Activated CD8-positive, alpha-beta T cell treated with anti-CD3 and anti-CD28 coated beads, Interleukin-2, amount 10 ng/mL, durations not matched to agents 7 days and 5 days (primary cell): ENCODE measurements at places on chromosomes 6 and 20. TPM values are rescaled to one million over a fixed set of nuclear protein-coding genes. Genes with fewer than 3 reads are reported as not detected.

SLC17A4 gene
- not detected for total RNA-seq

BMP2 gene
- not detected for total RNA-seq

DDX43 gene
- total RNA-seq: 1.2 TPM

OLIG3 gene
- total RNA-seq: 0.44 TPM

HMGCLL1 gene
- not detected for total RNA-seq

BMP7 gene
- total RNA-seq: not detected

BPHL gene
- total RNA-seq: 8.0 TPM

CDC40 gene
- 25.9 TPM for total RNA-seq

MDFI gene
- not detected for total RNA-seq

DDO gene
- total RNA-seq: not detected

SLC25A27 gene
- total RNA-seq: not detected

DSP gene
- total RNA-seq: 0.08 TPM

TAP2 gene
- total RNA-seq: 145 TPM

RALGAPB gene
- total RNA-seq: 29.5 TPM

MEP1A gene
- total RNA-seq: not detected

EYA4 gene
- total RNA-seq: not detected

GINS1 gene
- 41.6 TPM for total RNA-seq

ITPR3 gene
- total RNA-seq: 57.8 TPM

HLA-DQA1 gene
- 2.7 TPM for total RNA-seq

OGFRL1 gene
- total RNA-seq: 8.8 TPM

PMEPA1 gene
- not detected for total RNA-seq

HLA-DPB1 gene
- total RNA-seq: 21.0 TPM

FERMT1 gene
- total RNA-seq: not detected

ALDH8A1 gene
- total RNA-seq: 0.47 TPM

PAK5 gene
- total RNA-seq: not detected

SLC17A9 gene
- 57.8 TPM for total RNA-seq

SRSF3 gene
- 482 TPM for total RNA-seq

SLC35D3 gene
- total RNA-seq: not detected

TNFRSF21 gene
- 0.23 TPM for total RNA-seq

FOXQ1 gene
- not detected for total RNA-seq

PRICKLE4 gene
- 0.40 TPM for total RNA-seq

ZBP1 gene
- 10.2 TPM for total RNA-seq

TAAR5 gene
- total RNA-seq: not detected

KCNQ5 gene
- total RNA-seq: 10.0 TPM

BCL2L1 gene
- total RNA-seq: 73.0 TPM

NNAT gene
- not detected for total RNA-seq

THBD gene
- total RNA-seq: not detected

MMP24 gene
- total RNA-seq: not detected

GPSM3 gene
- 216 TPM for total RNA-seq

EXOC2 gene
- 34.9 TPM for total RNA-seq
